ENCODE measurements at places on chromosomes 2 and 18.

- DNase-seq = no peak
Observed at GRCh38 chr2:105373895-105374401, 24.9 kb downstream of the FHL2 start.

- DNase-seq = no peak
Observed at GRCh38 chr2:24245986-24246776, 71.3 kb downstream of the FAM228A start.

GRCh38 chr2:127453392-127454171 lies 35.4 kb downstream of the PROC start:
- peak; percentile 15 for DNase-seq

- DNase-seq = no peak
Observed at GRCh38 chr2:143899987-143900386, 619.9 kb downstream of the ZEB2 start.

GRCh38 chr2:201820383-201821007 lies 14.2 kb downstream of the CDK15 start:
- DNase-seq = no peak

- no peak for DNase-seq
Observed at GRCh38 chr2:28352610-28353195, 40.0 kb upstream of the FOSL2 start.

GRCh38 chr2:128565441-128565840 lies 246.8 kb upstream of the HS6ST1 start:
- no peak for DNase-seq

GRCh38 chr2:211333377-211333776 lies 777.0 kb downstream of the CPS1 start:
- no peak for DNase-seq

GRCh38 chr2:200042944-200043343 lies 87.6 kb downstream of the MAIP1 start:
- no peak for DNase-seq
